ENCODE measurements at places on chromosomes 11 and 22.

GRCh38 chr22:23047742-23048141 is 22.6 kb upstream of the GNAZ start:
- no peak for DNase-seq

DNA sequence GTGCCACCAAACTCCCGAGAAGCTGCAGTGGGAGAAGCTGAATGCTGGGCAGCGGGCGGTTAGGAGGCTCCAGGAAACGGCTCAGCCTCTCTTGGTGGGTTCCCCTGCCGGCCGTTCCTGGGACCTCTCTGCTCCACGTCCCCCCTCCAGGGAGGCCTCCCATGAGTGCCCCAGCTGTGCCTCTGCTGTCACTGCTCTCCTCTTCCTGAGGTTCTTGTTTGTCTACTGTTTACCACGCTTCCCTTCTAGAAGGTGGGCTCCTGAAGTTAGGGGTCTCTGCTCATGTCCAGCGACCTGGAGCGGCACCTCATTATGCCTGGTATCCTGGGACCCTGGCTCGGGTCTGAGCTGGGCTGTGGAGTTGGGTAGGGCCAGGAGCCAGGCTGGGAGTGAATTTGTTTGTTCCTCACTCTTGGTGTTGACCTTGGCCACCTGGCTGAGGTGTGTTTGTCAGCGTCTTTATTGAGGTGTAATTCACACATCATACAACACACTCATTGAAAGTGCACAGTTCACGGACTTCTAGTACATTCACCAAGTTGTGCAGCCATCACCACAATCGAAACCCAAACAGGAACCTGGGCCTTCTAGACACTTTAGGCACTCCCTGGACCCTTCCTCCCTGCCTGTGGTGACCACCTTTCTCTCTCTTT is 37.8 kb upstream of the GRAMD4 start:
- no peak for DNase-seq

GRCh38 chr11:12411806-12412727 is 34.7 kb downstream of the PARVA start:
- peak; percentile 89 for DNase-seq

- no peak for DNase-seq
Observed at GRCh38 chr22:24230911-24231656, 13.8 kb downstream of the GGT5 start.

DNA sequence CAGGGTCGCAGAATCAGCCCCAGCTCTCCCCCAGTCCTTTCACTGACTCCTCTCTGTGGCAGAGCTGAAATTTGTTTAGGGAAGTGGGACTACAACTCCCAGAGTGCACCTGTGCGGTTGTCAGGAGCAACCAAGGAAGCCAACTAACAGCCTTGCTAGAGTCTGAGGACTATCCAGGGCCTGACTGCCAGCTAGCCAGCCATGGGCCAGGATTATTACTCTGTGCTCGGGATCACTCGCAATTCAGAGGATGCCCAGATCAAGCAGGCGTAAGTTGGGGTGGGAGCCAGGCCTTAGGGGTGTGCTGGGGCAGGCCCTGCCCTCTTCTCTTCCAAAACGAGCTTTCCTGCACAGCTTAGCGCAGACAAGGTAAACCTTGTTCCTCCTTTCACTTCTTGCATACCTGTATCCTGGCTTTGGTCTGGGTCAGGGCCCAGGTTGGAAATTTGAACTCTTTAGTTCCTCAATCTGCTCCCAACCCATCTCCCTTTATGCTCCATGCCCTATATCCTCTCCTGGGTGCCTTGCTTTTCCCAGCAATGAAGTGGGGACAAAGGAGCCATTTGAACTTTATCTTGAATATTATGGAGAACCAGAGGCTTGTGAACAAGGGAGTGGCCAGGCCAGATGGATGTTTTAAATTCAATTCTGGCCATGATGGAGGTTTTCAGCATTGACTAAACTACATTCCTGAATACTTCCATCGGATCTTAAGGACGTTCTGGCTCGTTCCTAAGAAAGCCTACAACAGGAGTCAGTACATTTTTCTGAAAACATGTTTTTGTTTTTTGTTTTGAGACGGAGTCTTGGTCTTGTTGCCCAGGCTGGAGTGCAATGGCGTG is at the start of gene DNAJB13:
Gene DNAJB13 (plus strand): TSS at position 158 of the 842 bp plus-strand sequence. CDS start 44 bp downstream, at position 202.
- DNase-seq = peak; percentile 44

DNA sequence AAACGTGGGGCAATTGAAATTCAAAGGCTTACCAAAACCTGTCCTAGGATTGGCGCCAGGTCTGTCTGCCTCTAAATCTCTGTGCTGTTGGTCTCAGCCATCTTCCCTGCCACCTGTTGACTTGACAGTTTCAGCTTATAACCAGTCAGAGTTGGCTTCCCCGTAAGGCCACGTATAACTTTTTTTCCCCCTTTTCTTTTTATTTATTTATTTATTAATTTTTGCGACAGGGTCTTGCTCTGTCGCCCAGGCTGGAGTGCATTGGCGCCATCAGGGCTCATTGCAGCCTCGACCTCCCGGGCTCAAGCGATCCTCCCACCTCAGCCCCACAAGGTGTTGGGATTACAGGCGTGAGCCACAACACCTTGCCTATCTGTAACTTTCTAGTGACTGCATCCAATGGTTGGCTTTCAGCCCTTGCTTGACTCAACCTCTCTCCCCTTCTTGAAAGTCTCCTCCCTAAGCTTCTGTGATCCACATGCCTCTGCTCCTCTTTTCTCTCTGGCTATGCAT is 1.4 kb upstream of the SYVN1 start:
- DNase-seq = no peak

DNA sequence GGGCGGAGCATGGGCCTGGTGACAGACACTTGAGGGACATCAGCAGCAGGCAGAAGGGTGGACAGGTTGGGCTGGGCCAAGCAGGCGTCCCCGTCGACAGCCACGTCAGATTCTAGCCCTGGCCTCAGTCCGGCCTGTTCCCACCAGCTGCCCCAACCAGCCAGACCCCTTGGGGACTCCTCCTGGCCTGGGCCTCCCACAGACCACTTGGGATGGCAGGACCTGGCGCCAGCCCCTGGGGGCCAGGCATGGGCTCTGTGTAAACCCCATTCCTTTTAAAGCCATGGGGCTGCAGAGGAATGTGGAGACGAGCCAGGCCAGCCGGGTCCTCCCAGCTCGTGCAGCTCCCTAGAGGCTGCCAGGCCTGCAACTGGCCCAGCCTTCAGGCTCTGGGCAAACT is 4.7 kb upstream of the SUSD2 start:
- no peak for DNase-seq

DNA sequence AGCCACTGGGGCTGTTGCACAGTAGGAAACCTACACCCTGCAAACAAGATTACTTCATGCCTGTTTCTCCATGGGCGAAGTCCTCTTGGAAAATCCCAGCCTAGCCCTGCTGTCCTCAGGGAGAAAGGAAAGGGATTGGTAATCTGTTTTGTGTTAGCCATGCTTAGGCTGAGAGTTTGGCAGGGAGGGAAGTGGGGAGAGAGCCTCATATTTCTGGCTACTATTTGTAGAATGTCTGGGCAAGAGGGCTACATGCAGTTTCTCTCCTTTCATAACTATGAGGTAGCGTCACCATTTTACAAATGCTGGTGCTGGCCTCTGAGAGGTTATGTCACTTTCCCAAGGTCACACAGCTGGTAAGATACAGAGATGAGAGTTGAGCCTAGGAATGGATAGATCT is 737 bp upstream of the MFRP start:
- peak; percentile 69 for DNase-seq

- DNase-seq = no peak
Observed at GRCh38 chr22:28497188-28497587, 182.5 kb downstream of the TTC28 start.

GRCh38 chr11:88043149-88043548 is 132.1 kb downstream of the RAB38 start:
- no peak for DNase-seq

DNA sequence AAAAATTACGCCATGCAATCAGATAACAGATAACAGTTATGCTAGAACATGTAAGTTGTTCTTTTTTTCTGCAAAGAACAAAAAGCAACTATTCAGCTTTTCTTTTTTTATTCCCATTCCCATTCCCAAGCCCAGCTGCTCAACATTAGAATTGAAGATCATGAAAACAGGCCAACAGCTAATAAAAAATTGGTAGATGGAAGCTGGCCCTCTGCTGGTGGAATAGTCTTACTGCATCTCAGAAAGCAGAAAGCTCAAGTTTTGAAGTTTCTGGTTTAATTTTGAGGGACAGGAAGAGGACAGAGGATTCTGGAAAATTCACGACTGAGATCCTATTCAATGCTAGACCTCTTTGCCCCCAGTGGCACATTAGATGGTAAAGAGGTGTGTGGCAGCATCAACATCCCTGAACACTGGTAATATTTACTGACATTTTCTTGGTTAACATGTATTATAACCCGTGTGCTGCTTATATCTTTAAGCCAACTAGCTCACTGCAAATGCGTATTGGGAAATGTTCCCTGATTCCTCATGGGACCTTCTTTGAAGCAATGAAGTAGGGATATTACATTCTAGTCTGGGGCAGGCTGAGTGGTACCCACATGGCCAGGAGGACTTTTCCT is 591.2 kb downstream of the OPCML start:
- DNase-seq = peak; percentile 23

DNA sequence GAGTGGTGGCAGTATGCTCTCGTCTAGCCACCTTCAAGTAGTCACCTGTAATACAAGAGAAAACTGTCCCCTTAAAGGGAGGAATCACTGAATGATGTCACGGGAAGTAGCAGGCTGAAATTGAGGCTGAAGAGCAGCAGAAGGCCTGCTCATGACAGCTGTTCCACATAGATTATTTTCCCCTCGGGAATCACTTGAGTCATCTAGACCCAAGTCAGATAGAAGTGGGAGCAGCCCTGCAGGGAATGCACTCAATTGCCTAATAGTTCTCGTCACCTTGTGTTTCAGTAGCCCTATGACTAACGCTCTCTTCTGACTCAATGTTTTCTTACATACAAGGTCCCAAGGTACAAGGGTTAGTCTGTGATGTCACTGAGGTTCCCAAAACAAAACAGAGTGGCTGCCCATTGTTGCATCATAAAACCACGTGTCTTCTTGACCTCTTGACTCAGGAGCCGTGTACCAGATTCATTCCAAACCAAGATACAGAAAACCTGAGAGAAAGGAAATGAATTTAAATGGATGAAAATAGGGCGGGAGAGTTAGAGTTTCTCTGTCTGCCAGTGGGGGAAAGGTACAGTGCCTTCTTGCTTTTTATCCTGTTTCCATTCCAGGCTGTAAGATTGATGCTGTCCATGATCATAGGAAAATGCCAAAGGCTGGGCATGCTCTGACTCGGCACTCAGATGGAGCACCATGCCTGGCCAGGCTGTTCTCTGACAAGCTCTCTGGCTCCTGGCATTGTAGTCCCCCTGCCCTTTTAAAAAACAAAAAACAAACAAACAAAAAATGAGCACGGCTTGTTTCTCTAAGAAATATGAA is 21.6 kb upstream of the C11orf96 start:
- DNase-seq = peak; percentile 100

GRCh38 chr11:129967996-129968395 is 34.6 kb downstream of the PRDM10 start:
- DNase-seq = no peak

GRCh38 chr11:91686281-91686680 is 538.3 kb upstream of the FAT3 start:
- no peak for DNase-seq

DNA sequence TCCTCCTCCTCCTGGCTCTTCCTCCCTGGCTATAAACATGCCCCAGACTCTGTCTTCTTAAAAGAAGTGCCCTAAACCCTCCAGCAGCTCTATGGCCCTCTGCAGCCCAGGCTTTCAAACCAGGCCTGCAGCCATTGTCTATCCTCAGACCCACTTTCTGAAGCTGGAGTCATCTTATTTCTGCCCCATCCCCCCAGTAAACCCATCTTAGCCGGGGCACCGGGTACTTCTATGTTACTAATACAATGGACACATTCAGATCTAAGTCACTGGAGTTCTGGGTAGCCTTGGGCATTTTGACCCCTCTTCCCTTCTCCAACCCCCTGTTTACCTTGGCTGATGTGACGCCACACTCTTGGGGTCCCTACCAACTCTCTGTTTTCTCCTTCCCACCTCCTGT is 29.7 kb upstream of the CACNG2 start:
- no peak for DNase-seq

DNA sequence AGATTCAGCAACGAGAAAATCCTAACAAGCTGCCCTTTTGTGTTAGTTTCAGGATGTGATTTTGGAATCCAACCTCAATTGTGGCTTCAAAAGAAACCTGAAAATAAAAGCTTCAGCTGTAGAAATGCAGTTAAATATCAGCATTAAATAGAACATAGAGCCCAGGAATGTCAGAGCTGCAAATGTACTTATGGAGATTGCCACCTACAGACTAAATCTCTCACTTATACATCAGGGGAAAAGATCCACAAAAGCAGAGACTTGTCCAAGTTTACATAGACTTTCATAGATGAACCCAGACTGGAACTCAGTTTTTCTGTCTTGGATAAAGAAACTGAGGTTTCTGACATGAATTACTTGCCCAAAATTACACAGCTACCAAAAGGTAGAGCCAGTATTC is 446.6 kb downstream of the DLG2 start:
- DNase-seq = no peak

GRCh38 chr22:32517921-32518320 is 43.3 kb downstream of the FBXO7 start:
- DNase-seq = no peak

DNA sequence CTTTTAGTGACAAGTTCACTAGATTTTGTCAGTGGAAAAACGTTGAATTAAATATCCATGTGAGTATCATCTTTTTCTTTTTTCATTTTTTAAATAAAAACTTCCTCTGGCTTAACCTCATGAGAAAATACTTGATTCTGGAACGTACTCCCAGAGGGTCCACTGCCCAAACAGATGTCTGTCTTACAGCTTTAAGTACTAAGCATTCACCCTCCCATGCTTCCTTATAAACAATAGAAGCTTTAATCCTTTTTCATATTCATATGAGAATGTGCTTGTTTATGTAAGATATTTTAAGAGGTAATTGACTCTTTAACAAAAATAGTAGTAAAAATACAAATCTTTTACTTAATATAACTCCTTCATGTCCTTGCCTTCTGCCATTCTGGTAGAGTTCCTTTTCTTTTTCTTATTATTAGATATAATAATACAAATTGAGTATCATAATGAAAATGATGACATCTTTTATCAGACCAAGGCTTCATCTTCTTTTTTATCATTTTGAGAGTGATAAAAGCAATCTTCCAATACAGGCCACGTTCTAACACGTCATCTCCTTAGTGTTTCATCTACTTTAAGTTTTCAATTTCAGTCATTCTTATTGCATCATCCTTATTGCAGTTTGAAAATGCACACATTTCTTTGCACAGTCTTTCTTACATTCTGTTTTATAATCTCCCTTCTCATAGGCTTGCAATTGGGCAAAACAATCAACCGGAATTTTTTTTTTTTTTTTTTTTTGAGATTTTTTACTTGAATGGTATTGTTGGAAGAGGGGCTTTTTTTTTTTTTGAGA is 69.5 kb upstream of the MYO18B start:
- no peak for DNase-seq

DNA sequence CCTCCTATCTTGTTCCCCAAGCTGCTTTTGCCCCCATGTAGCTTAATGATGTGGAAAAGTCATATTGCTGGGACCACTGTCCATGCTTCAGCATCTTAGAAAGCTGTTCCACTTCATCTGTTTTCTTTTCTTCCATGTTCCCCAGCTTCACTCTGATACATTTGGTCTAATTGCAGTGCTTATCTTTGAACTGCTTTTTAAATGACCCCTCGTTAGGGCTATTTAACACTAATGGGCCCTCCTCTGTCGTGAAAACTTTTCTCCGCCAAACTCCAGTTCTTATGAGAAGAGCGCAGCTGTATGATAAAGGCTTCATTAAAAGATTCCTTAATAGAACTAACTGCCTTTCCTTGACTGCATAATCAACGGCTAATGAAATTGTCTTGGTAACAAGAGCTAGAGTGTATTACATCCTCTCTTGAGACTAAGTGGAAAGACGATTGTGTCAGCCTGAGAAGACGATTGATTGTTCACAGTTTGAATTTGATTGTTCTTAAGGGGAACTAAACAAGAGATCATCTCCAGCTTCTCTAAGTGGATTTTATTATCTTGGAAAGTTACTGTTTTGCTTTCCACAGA is 165.0 kb upstream of the MTNR1B start:
- no peak for DNase-seq
